Aorta (tissue), 5 donors: ENCODE measurements at places on chromosomes 6 and 20. TPM values are rescaled to one million over a fixed set of nuclear protein-coding genes. Genes with fewer than 3 reads are reported as not detected.

DNA sequence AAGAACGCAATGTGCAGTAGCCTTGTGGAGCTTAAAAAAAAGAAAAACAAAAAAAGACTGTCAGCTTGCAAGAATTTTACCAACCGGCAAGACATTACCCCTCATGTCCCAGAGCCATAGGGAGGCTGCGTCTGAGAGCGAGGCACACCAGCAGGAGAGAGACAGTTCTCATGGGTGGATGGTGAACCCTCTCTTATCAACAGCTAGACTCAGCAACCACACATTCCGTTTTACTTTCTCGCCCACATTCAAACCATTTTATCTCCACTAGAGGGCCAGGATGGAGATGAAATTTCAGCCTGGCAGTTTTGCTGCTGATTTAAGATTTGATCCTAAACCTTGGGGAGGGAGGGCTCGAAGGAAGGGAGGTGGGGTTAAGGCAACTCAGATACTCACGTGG, 247.0 kb downstream of the ATXN1 start:
- peaks cover 11% of the 10 kb centered on the region for H3K4me1 ChIP-seq
- DNase-seq = no peak
- no peaks in the 10 kb centered on the region for H3K36me3 ChIP-seq

GRCh38 chr20:10521068-10521831, 86.1 kb downstream of the SLX4IP start:
- no peaks in the 10 kb centered on the region for H3K36me3 ChIP-seq
- H3K27me3 ChIP-seq = no peaks in the 10 kb centered on the region
- no peak overlapping the region for H3K4me3 ChIP-seq
- H3K27ac ChIP-seq = no peak overlapping the region
- DNase-seq = no peak

Gene CFAP61
- not detected for total RNA-seq

DNA sequence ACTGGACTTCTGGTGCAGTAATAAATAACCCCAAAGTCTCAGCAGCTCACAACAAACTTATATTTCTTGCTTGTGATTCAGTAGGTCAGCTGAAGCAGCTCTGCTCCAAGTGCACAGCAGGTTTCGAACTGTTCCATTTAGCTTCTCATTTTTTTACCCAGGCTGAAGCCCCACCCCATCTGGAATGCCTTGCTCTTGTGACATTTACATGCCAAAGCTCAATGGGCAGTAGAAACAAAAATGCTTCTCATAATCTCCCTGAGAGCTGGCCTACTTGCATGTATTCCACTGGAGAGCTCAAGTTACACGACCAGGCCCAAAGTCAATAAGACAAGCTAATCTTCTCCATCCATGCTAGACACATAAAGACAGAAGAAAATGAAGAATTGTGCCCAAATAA, 165.2 kb downstream of the HAO1 start:
- no peak for DNase-seq
- H3K4me1 ChIP-seq = no peaks in the 10 kb centered on the region
- no peaks in the 10 kb centered on the region for H3K27me3 ChIP-seq
- no peaks in the 10 kb centered on the region for H3K36me3 ChIP-seq

GRCh38 chr20:36175475-36175995, 21.0 kb downstream of the EPB41L1 start:
- DNase-seq = peak; percentile 33
- no peaks in the 10 kb centered on the region for H3K4me1 ChIP-seq
- no peaks in the 10 kb centered on the region for H3K36me3 ChIP-seq

DNA sequence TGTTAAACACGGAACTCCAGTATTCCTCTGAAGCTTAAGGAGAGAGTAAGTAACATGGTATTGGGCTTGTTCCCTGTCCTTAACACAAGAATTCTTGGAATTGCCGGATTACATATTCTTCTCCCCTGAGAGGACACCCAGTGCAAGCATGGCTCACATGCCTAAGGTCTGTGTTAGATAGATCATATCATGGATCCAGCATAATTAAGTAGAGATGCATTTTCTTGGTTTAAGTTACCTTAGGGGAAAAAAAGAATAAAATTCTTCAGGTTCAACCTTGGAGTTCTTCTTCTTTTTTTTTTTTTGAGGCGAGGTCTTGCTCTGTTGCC, 53.9 kb downstream of the AKAP12 start:
- H3K4me1 ChIP-seq = no peaks in the 10 kb centered on the region
- no peaks in the 10 kb centered on the region for H3K27me3 ChIP-seq
- no peak for DNase-seq

- no peaks in the 10 kb centered on the region for H3K4me1 ChIP-seq
- no peaks in the 10 kb centered on the region for H3K36me3 ChIP-seq
- no peak overlapping the region for H3K4me3 ChIP-seq
- H3K27ac ChIP-seq = no peak overlapping the region
- no peak for DNase-seq
- H3K27me3 ChIP-seq = no peaks in the 10 kb centered on the region
Measured at GRCh38 chr6:2863901-2864300, 22.2 kb upstream of the SERPINB1 start.

DNA sequence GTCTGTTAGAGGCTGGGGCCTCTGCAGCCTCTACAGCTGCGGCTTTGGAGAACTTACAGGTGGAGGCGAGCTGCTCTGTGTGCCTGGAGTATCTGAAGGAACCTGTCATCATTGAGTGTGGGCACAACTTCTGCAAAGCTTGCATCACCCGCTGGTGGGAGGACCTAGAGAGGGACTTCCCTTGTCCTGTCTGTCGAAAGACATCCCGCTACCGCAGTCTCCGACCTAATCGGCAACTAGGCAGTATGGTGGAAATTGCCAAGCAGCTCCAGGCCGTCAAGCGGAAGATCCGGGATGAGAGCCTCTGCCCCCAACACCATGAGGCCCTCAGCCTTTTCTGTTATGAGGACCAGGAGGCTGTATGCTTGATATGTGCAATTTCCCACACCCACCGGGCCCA, 2.6 kb downstream of the TRIM39 start:
- H3K4me1 ChIP-seq = no peaks in the 10 kb centered on the region
- DNase-seq = no peak
- H3K36me3 ChIP-seq = peaks cover 13% of the 10 kb centered on the region

- H3K27me3 ChIP-seq = no peaks in the 10 kb centered on the region
- H3K36me3 ChIP-seq = no peaks in the 10 kb centered on the region
- H3K27ac ChIP-seq = no peak overlapping the region
- no peaks in the 10 kb centered on the region for H3K4me1 ChIP-seq
- no peak overlapping the region for H3K4me3 ChIP-seq
- no peak for DNase-seq
Measured at GRCh38 chr6:58073263-58073662, 755.8 kb downstream of the PRIM2 start.
